ENCODE measurements at places on chromosomes 7 and 10.

GRCh38 chr10:4313051-4313450, 513.0 kb upstream of the AKR1E2 start:
- no peak for DNase-seq

DNA sequence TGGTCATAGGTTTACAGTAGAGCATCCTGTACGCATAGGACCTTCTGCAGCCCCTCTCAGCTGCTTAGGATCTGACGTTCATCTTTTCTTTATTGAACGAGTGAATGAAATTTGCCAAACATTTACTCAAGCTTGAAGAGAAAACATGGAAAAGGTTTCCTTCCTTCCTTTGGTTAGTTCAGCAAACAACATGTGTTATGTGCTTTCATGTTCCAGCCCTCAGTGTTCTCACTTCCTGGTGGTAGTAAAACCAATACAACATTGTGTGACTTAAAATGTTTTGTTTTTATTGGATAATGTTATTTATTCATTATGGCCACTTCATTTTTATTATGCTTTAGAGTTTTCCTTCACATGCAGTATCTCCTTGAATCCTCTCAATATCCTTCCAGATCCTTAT, 1.4 kb upstream of the CDCA7L start:
- DNase-seq: no peak

DNA sequence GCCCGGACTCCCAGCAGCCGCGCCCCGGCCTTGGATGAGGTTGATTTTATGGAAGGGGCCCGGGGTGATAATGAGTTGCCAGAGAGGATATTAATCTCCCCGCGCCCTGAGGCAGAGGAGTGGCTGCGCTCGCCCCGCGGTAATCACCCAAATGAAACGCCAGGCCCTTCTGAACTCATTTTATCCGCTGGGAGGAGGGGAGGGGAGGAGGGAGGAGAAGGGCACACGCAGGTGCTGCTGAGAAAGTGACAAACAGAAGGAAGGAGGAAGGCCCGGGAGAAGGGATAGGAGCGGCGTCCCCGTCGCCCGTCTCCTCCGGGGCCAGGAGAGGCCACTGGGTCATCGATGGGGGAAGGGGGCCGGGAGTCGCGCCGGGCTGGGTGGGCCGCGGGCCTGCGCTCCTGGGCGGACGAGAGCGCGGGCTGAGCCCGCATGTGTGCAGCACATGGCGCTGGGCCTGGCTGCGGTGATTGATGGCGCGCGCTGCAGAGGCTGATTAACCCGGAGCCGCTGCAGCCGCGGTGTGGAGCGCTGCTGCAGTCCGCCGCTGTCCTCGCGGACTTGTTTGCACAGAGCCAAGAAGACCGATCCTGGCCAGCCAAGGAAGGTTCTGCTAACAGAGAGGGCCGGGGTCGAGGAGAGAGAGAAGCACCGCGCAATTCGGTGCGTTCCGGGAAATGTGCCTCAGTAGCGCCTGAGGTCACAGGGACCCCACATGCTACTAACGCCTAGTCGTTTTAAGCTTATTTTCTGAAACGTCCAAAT, 6.5 kb downstream of the MNX1 start:
- DNase-seq: no peak

- DNase-seq: no peak
These were observed 44.2 kb downstream of the JAZF1 start for GRCh38 chr7:28136420-28136819.

GRCh38 chr7:77245015-77245755, 45.6 kb upstream of the FGL2 start:
- no peak for DNase-seq

DNA sequence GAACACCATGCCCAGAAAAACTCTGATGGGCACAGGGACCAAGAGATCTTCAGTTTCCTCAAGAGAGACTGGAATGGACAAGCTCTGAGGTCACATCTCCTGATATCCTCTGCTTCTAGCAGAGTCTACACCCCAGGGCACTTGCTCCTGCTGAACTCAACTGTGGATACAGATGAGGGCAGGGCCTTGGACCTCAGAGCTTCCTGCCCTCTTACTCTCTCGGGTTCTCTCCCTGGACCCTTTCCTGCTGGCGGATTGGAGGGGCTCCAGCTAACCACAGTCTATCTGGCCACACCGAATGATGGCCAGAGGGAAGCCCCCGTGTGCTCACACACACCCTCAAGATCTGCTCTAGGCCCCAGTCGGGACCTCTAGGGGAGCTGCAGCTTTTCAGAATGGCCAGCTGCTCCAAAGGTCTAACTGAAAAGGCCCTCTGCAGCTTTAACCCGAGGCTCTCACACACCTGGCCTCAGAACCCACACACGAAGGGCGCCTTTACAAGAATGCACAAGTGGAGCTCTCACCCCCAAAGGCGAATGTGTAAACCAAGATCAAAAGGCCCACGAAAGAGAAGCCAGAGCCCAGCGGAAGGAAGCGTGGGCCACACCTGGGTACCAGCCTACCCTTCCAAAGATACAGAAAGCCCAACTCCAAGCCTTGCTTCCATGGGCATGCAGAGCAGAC, 65.5 kb downstream of the FAM53B start:
- DNase-seq: no peak

DNA sequence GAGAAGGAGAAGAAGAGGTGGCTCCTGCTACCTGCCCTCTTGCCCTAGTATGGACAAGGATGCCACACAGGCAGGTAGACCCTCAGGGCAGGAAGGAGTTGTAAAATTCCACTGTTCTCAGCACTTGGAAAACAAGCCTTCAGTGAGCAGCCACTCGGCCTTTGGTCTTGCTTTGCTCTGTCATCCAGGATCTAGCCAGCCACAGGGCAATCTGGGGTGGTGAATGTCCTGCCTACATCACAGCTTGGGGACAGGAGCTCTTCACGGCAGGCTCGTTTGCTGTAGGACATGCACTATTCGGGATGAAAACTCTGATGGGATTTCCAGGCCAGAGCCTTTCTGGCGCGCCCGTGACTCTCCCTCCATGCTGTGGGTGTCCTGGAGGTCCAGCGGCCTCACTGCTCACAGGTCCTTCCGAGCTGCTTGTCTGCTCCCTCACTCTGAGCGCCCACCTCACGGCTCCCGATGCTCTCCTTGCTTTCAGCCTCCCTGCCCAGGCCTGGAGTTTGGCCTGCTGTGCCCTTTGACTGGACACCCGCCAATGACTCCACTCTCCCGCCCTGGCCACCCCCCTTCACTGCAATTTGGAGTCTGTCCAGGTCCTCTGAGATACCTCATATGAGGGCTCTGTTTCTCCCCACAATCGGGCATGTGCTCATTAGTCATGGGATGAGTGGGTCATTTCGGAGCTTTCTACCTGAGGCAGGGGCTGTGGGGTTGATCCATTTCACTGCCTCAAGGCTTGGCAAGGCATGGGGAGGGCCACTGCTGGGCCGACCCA, 227.2 kb upstream of the GRB10 start:
- DNase-seq: no peak
